ENCODE measurements at places on chromosomes 2 and 18. TPM values are rescaled to one million over a fixed set of nuclear protein-coding genes. Genes with fewer than 3 reads are reported as not detected.

ITGB6 gene
- polyA plus RNA-seq: 162 TPM

ZNF892 gene
- polyA plus RNA-seq: 1.8 TPM

CENPA gene
- 21.4 TPM for polyA plus RNA-seq

RNF152 gene
- polyA plus RNA-seq: 14.0 TPM

- DNase-seq: peak; percentile 7
Measured at GRCh38 chr2:234827096-234827860, 124.5 kb upstream of the SH3BP4 start.

GRCh38 chr2:178199334-178199733 is 5.0 kb downstream of the OSBPL6 start:
- no peak for DNase-seq

GRCh38 chr2:1830936-1831619 is 86.8 kb upstream of the PXDN start:
- DNase-seq: no peak

DNA sequence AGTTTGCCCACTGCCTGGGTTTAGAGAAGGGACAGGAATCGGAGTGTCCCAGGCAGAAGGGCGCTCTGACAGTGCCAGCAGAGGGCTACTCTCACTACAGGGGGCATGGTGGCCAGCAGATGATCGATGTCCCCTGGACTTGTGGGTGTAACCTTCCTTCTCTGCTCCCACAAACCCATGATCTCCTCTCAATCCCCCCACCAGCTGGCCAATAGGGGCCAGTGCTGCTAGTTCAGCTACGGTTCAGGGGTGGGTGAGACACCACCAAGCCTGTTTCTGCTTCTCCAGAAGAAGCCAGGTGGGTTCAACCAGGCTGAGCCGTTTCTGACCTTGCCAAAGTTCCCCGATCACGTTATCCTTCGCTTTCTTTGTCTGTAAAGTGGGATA is 1.3 kb downstream of the NPPC start:
- no peak for DNase-seq

DNA sequence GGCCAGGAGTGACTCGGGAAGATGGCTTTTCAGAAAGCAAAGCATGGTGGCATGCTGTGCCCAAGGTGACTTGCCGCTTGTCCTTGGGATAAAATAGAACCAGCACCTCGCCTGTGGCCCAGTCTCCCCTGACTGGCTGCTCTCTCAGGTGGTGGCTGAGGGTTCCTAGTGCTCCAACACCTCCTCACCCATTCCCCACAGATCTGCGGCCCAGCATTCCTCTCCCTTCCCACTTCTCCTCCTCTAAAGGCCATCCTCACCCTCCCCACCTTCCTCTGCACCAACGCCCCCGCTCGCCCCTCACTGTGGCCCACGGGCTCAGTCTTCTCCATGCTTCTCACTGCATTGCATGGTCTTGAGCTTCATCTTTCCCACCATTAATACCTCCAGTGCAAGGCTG is 132.4 kb downstream of the PXDN start:
- no peak for DNase-seq

- DNase-seq: no peak
Measured at GRCh38 chr2:40823478-40823877, 371.6 kb upstream of the SLC8A1 start.

FMNL2 gene
- polyA plus RNA-seq: 25.0 TPM

DUSP19 gene
- 0.23 TPM for polyA plus RNA-seq

RND3 gene
- polyA plus RNA-seq: 28.6 TPM

SERPINB7 gene
- 53.2 TPM for polyA plus RNA-seq
